LoVo (cell line): ENCODE measurements at places on chromosomes 11 and 22.

DNA sequence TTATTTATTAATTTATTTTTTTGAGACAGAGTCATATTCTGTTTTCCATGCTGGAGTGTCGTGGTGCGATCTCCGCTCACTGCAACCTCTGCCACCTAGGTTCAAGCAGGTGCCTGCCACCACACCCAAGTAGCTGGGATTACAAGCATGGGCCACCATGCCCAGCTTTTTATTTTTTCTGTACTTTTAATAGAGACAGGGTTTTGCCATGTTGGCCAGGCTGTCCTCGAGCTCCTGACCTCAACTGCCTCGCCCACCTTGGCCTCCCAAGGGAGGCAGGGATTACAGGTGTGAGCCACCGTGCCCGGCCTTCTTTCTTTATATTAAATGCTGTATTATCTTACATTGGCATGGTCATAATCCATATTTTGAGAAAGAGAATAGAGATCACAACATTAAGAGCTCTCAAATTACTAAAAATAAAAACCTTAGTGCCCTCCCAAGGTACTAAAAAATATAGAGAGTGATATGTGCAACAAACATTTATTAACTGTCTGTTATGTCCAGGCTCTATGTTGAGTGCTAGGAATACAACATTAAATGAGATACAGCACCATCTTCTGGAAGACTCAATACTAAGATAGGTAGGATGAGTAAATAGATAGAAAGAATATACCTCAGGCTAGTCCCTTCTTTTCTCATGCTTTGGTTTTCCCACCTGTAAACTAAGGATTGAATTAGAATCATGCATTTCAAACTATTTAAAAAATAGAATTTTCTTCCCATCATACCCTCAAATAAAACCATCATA is 84.1 kb downstream of the BBOX1 start:
- no peak for DNase-seq

DNA sequence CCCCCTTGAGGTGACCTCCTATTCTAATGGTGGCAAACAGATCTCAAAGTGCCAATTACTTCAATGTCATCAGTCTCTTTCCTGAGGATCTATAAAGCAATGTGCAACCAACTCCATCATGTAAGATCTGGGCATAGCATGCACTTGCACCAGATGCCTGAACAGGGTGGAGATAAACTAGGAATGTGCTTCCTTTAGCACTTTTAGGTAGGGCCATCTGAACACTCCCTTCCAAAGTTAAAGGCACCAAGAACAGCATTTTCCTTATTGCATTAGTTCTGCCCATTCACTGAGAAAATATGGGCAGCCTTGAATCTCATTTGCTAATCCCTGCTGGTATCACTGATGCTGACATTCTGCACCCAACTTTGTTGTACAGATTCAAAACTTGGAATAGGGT is 112.0 kb downstream of the SGSM3 start:
- DNase-seq: peak; percentile 9

DNA sequence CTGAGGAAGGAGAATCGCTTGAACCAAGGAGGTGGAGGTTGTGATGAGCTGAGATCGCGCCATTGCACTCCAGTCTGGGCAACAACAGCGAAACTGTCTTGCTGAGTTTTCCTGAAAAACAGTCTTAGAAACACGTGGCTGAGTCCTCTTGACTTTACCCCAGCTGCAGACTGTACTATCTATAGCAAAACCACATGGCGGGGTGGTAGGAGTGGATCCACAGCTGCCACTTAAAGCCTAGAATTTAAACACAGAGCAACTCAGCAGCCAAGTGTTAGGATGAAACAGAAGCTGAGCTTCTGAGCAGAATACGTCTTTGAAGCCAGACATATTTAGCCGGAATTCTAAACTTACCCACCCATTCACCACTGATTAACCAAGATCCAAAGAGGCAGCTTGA is 14.1 kb downstream of the PATZ1 start:
- DNase-seq: no peak

DNA sequence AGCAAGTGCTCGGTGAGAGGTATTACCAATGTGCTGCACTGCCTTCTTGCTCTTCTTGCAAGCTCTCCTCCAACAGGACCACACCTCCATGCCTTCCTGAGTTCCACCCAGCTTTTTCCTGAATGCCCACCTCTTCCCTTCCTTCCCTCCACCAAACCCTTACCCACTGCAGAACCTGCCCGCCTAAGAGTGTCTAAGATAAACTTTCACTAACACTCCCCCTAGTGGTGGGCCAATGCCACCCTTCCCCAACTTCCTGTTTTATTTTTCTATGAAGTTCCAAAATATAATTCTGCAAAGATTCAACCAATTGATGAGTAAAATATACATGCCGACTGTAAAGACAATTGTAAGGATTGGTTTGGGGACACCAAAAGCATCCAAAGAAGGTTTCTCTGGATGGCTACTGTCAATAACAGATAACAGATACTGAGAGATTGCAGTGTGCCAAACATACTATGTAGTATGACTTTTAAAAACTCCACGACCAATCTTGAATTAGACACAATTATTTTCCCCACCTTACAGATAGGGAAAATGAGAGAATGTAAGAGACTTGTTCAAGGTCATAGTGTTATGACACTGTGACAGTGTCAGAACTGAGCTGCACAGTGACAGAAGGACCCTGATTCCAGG is 38.6 kb upstream of the BMAL1 start:
- peak; percentile 46 for DNase-seq

- peak; percentile 73 for DNase-seq
Measured at GRCh38 chr22:37784829-37785495, 22.8 kb upstream of the GCAT start.

DNA sequence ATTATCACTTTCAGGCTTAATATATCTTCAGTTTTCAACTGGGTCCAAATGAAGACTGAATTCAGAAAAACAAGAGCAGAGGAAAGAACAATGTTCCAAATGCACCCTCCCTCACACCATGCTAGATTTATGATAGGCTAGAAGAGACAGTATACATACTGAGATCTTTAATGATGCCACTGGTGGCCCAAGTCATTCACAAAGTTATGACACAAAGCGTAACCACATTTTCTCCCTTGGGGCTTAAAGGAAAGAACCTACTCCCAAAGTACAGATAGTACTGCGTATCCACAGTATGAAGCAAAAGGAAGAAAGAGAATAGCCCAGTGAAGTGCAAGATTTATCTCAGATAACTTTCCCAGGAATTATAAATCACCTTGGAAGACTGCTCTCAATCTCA is 10.9 kb upstream of the SOX6 start:
- DNase-seq: no peak

GRCh38 chr22:23581260-23581650 is 1.2 kb upstream of the IGLL1 start:
- DNase-seq: no peak

GRCh38 chr11:125886997-125887372 is 483 bp upstream of the HYLS1 start:
- DNase-seq: no peak

DNA sequence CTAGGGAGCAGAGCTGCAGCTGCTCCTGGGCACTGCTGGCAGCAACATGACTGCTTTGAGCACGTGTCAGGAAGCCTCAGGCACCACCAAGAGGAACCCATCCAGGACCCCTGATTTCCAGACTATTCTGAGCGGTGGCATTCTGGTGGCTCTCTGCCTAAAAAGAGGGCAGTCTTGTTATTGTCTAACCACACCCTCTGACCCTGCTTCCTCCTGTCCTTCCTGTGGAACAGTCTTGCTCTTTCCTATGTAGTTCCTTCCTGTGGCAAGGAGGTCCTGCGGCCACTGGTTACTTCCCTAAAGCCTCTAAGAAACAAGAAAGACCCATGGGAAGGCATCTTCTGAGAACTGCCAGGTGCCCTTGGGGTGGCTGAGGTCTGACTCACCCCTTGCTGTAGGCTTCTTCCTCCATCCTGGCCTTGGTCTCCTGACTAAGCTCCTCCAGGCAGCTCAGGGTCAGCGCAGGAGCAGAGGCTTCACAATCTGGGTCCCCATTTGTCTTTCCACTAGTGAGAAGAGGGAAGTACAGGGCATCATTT is 13.1 kb upstream of the LYVE1 start:
- DNase-seq: no peak

GRCh38 chr11:103928040-103928801 is 108.2 kb upstream of the DDI1 start:
- DNase-seq: no peak

DNA sequence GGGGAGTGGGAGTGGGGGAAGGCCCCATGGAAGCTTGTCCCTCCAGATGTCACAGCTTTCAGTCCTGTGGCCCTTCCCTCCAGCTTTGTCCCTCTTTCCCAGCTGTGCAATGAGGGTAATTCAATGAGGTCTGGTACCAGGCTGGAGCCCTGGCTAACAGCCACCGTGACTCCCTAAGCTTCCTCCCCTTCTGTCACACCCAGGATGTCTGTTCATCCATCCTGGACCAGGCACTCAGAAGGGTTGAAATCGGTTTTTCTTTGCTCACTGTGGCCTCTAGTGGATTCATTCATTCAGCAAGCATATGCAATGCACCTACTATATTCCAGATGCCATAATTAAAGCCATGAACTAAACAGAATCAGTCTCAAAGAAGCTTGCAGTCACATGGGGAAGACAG is 38.7 kb downstream of the SYT13 start:
- DNase-seq: no peak

GRCh38 chr11:45890886-45891550 is 5.6 kb downstream of the MAPK8IP1 start:
- no peak for DNase-seq

- no peak for DNase-seq
Measured at GRCh38 chr11:95028357-95028756, 3.3 kb downstream of the KDM4E start.

- no peak for DNase-seq
Measured at GRCh38 chr11:77999446-78000030, 5.1 kb upstream of the INTS4 start.

DNA sequence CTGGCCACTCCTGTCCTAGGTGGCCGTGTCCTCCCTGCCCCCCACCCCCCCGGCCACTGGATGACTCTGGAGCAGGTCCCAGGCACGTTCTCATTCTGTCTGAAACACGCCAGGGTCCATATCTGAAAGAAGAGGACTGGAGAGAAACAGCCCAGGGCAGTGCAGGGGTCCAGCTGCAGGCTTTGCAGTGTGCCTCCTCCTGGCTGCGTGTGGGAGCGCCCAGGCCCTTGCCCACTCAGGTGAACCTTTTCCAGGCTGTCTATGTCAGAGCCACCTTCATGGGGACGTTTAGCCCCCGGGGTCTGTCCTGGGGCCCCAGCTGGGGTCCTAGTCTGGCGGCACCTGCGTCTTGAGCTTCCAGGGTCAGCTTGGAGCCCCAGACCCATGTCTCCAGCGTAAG is 15.6 kb downstream of the GRAMD4 start:
- no peak for DNase-seq

DNA sequence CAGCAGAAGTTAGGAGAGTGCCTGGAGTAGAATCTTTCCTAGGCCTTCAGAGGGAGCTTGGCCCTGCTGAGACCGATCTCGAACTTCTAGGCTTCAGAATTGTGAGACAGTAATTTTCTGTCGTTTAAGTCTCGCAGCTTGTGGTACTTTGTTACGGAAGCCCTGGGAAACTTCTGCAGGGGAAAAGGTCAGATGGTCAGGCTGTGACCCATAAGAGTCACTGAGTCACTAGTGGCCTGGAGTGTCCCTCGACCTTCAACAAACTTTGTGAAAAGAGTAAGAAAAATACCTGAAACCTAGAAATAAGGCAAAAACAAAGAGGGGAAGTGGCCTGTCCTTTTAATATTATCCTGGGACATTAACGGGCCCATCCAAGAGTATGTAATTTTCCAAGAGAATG is 34.6 kb downstream of the CSNK2A3 start:
- DNase-seq: no peak

DNA sequence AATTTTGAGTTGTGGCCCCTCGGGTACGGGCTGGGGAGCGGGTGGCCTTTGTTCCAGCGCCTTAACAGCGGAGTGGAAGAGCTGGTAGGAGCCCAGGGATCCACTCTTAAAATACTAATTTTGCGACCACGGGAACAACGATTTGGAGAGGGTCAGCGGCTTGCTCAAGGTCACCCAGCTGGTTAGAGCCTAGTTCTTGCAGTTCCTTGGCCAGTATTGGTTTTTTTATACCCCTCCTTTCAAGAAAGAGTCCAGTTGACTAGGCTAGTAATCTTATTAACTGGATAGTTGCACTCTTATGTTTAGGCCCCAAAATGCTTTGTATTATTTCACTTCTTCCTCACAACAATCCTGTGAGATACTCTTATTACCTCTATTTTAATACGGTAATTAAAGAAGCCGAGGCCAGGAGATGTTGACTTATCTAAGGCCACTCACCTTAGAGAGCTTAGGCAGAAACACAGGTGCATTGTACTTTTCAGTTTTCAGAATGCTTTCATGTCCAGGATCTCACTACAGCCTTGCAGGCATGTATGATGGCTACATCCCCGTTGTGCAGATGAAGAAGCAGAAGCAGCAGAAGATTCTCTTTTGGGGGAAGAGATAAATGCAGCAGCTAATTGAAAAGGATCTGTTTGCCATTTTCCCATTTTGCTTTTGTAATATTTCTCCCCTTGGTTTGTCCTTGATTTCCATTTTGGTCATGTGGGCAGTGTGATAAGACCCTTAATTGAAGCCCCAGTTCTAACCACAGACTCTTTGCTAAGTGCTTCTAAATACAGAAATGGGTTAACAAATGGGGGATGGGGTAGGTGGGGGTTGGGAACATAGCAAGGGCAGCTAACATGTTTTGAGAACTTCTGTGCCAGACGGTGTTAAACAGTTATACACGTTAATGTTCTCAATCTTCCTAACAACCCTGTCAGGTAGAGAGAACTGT is 1.4 kb downstream of the SREBF2 start:
- DNase-seq: no peak

- DNase-seq: no peak
Measured at GRCh38 chr11:76159983-76160661, 46.2 kb downstream of the WNT11 start.

DNA sequence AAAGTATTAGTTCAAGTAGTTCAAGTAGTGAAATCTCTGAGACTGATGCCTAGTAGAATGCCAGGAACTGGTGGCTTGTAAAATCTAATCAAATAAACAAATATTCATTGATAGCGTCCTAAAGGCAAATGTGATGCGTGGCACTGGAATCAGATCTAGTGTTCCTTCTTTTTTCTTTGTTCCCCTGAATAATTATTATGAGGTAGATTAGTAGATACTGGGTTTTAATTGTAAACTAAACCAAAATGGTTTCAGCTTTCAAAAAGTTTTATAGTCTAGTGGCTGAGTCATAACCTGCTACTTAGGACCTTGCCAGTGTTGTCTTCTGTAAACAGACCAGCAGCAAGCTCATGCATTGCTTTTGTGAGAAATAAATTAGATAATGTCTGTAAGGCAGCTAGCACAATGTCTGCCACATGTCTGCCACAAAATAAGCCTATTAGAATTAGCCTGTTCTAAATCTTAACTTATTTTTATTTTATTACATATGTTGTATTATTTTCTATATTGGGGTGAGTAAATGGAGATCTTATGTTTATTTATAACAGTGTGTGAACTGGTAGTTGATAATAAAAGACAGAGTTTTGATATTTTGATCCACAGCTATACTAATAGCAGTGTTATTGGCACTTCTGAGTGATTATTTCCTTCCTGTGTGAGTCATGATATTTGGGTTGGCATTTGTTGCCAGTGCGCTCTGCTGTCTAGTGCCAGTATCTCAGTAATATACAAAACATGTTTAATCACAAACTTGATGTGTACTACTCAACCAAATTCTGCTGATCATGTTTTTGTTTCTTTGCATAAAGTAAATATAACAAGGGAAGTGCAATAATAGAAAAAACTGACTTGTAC is 135.7 kb downstream of the TMEM135 start:
- peak; percentile 61 for DNase-seq
